Ascending aorta (tissue), 2 donors: ENCODE measurements at places on chromosomes 16 and 17.

DNA sequence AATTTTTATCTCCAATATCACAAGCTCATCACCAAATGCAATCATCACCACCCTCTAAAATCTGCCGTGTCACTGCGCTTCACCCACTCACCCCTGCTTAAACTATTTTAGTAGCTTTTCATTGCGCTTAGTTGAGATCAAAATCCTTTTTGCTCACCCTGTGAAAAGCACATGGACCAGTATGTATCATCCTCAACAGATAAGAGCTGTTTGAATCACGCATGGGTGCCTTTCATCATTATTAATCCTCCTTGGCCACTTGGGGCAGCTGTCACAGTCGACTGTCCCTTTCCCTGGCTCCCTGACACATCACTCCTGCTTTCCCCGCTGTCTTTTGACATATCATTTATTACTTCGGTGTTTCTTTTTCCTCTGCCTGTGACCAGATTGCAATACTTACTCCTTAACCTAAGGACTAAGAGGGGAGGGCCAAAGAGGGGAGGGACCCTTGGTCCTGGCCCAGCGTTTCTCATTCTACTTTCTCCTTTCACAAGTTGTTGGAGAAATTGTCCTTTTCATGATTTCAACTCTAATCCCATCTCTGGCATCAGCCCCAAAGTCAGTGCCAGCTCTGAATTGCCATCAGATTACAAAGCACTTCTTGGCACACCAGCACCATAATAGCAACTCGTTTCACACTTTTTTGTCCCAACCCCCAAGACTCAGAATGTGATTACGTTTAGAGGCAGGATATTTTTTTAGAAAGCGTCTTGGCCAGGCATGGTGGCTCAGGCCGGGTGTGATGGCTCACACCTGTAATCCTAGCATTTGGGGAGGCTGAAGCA is 8.6 kb upstream of the KDM6B start:
- DNase-seq: no peak

- DNase-seq: peak; percentile 83
Measured at GRCh38 chr16:57422026-57422944, 17.7 kb downstream of the CCL17 start.

DNA sequence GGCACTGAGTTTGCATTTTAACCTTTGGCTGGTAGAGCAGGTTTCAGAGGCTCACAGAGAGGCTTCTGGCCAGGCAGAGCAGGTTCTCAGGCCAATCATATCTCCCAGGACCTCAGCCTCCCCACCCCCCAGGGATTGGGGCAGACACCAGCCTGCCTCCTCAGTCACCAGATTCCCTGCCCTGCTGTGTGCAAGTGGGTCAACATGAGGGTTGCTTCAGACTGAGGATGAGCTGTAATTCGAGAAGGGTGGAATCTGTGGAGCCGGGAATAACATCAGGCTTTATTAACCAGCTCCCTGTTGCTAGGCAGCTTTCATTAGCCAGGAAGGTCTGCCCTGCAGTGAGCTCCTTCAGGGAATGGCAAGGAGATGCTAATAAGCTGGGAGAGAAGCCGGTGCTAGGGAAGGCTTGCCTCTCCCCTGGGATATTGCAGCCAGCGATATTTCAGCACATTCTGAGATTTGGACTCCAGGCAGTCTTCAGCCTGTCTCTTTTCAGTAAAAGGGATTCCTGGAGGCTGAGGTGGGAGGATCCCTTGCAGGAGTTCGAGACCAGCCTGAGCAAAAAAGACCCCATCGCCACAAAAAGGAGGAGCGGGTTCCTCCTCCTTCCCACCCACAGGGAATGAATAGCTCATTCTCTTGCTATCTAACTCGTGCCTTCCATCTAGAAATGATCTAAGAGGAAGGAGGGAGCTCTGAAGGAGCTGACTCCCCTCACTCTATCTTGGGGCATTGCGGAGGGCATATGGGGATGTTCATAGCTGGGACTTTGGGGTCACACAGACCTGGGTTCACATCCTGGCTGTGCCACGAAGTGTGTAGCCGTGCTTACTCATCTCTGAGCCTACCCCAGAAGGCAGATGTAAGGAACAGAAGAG is 10.7 kb downstream of the SGSM2 start:
- DNase-seq: no peak

- DNase-seq: no peak
Measured at GRCh38 chr16:11330526-11331237, 14.6 kb upstream of the RMI2 start.

DNA sequence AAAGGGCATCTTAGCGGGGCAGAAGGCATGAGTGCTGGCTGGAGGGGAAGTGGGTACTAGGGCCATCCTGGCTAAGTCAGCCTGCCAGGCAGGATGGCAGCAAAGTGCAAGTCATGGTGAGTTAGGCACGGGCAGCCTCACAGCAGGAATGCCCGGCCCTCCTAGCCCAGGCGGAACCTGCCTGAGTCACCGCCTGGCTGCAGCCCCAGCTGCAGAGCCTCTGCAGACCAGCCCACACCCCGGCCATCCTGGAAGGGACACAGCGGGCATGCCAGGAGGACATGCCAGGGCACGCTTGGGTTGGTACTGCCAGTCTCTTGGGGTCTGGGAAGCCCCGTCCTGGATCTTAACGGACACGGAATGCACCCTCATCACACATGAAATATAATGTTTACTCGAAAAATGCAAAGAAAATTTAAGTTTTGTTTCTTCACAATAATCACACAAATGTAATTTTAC is 5.0 kb upstream of the ALDH3A1 start:
- DNase-seq: peak; percentile 95

- no peak for DNase-seq
Measured at GRCh38 chr16:1069154-1069553, 3.4 kb upstream of the SSTR5 start.

DNA sequence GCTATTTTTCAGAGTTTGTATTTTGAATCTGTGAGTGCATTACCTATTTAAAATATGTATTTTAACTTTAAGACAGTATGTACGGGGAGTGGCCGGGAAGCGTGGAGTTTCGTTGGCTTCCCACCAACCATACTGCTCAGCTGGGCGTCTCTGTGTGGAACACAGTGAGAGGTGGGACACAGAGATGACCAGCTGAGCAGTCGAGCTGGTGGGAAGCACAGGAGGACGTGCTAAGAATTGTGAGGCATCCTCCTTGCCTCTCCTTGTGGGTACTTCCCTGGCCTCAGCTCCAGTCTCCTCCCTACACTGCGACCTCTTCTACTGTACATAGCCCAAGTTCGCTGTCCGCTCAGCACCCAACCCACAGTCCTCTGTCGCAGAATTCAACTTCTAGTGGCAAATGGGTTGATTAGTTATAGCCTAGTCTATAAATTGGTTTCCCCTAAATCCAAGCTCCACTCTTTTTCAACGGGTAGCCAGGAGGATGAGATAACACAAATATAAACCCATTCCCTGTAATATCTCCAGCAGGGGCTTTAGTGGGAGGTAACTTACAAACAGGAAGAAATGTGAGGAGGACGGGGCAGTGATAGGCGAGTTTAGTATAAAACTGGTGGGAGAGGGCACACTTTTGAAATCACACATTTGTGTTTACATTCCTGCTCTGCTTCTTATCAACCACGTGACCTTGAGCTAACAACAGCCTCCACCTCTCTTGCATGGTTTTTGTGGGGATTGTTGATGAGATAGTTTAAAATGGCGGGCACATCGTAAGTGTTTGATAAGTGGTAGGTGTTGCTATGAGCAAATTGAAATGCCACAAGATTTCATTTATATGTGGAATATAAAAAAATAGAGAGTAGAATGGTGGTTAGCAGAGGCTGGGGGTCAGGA is 211.9 kb upstream of the HS3ST3A1 start:
- DNase-seq: no peak

GRCh38 chr17:64092952-64093451 is 36.9 kb downstream of the ERN1 start:
- no peak for DNase-seq

- DNase-seq: no peak
Measured at GRCh38 chr17:21249920-21250703, 3.1 kb downstream of the NATD1 start.

DNA sequence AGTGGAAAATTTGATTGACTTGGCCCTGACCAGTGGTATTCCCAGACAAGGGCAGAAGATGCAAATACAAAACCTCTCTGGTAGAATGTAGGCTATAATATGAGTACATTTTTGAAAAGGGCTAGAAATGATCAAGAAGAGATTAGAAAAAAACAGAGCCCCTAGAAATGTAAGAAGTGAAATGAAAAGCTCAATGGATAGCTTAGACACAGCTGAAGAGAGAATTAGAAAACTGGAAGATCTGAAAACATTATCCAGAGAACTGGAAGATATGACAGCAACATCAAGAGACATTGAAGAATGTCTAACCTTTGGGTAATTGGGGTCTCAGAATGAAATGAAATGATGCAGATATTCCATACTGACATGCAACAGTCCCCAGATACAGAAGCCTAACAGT is 105.2 kb upstream of the ZNF750 start:
- DNase-seq: no peak

- no peak for DNase-seq
Measured at GRCh38 chr16:30395992-30396585, 869 bp downstream of the ZNF48 start.

DNA sequence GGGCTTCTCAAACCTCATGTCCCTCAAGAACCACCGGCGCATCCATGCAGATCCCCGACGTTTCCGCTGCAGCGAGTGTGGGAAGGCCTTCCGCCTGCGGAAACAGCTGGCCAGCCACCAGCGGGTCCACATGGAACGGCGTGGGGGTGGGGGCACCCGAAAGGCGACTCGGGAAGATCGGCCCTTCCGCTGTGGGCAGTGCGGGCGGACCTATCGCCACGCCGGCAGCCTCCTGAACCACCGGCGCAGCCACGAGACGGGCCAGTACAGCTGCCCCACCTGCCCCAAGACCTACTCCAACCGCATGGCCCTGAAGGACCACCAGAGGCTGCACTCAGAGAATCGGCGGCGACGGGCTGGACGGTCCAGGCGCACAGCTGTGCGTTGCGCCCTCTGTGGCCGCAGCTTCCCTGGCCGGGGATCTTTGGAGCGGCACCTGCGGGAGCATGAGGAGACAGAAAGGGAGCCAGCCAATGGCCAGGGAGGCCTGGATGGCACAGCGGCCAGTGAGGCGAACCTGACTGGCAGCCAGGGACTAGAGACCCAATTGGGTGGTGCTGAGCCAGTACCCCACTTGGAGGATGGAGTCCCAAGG is 5.9 kb downstream of the ZNF646 start:
- DNase-seq: no peak

DNA sequence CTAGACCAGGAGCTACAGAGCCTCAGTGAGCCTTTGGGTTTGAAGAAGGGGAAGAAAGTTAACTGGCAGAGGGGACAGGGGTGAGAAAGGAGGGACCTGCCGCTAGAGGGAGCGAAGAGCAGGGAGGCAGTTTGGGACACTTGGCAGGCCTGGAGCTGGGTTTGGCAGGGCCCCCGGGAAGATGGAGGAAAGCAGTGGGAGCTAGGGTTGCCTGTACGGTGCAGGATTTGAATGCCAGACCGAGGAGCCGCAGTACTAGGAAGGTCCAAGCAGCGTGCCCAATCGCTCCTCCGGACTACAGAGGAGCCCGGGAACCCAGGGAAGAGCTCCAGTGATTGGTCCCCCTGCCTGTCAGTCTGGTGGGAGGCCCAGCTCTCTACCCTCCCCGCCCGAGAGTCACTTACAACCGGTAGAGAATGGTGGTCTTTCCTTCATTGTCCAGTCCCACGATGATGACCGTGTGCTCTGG is 1.3 kb downstream of the ARL5C start:
- peak; percentile 95 for DNase-seq

- DNase-seq: no peak
Measured at GRCh38 chr17:32739722-32740121, 137.2 kb downstream of the MYO1D start.

DNA sequence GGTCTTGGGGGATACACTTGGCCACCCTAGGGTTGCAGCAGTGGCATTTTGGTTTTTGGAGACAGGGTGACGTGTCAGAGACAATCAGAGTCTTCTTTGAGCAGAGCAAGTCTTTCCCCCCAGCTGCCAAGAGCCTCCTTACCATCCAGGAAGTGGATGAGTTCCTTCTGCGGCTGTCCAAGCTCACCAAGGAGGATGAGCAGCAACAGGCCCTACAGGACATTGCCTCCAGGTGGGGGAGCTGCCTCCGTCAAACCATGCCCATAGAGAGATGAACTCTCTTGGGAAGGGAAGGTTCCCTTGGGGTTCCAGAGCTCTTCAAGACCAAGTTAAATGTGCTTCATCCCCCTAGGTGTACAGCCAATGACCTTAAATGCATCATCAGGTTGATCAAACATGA is 11.3 kb downstream of the LIG3 start:
- no peak for DNase-seq

GRCh38 chr17:77035526-77035925 is 105.2 kb upstream of the SEC14L1 start:
- no peak for DNase-seq

DNA sequence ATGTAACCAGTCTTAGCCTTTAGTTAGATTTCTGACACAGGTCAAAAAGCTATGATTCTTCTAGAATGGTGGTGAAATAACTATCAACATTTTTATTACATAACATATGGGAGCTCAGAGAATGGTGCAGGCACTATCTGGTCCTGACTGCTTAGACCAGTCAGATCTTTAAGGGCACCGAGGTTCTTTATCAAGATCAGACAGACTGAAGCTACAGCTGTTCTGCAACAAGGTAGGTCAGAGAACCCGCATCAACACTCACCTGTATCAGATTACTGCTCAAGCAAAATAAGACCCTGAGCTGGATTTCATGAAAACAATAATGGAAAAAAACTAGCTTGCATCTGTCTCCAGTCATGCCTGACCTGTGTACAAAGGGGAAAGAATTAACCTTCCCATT is 160.4 kb downstream of the KCNJ2 start:
- DNase-seq: no peak

DNA sequence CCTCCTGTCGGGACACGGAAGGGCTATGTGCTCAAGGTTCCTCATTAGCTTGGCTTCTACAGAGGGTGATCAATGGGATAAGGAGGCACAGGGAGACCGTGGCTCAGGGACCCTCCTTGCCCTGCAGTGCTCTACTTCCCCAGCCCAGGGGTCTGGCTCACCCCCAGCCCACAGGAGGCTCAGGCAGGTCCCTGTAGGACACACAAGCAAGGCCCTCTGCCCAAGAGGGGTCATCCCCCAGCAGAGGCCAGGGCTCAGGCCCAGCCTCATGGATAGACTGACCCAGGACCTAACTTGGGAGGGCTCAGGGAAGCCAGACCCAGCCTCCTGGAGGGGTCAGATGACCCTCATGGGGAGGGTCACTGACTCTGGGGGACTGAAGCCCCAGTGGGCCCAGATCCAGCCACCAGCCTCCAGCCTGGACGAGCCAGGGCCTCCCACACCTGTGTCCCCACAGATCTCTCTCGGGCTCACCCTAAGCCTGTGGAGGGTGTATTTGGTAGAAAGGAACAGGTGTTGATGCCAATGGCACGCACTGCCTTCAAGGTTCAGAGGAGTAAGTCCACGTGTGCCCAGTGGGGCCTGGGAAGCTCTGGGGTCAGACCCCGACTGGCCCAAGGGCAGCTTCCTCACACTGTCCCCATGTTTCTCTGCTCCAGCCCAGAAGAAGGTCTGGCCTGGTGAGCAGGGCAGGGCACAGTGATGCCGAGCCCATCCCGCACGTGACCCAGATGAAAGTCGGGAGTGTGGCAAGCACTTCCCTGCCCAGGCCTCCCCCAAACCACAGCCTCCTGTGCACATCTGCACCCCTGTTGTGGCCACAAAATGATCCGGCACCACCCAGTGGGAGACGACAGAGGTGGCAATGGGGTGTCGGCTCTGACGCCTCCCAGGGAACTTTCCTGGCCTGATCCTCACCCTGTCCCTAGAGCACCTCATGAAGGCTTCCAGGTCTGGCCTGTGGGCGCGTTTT is 10.9 kb upstream of the KRTAP17-1 start:
- no peak for DNase-seq

GRCh38 chr17:68676856-68677255 is 75.7 kb upstream of the FAM20A start:
- DNase-seq: no peak
